Activated CD8-positive, alpha-beta memory T cell treated with anti-CD3 and anti-CD28 coated beads for 4 hours (primary cell): ENCODE measurements at places on chromosomes 12 and 14.

- no peak for DNase-seq
These were observed 1003.7 kb downstream of the GALC start for GRCh38 chr14:86989285-86989684.

DNA sequence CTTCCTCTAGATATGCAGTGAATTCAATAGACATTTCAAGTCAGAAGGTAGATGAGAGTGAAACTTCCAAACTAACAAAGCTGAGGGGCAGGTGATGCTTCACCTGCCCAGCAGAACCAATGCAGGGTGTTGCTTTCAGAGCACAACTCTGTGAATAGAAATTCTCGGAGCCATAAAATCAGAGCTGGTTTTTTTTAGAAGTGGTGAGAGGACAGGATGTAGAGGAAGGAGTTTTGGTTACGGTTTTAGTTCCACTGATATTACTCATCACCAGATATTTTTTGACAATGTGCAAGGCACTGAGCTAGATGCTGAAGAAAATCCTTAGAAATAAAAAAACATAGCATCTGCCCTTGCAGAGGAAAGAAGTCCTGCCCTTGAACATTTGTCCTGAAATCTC is 62.2 kb downstream of the BMP4 start:
- DNase-seq, result no peak

- no peak for DNase-seq
These were observed 36.6 kb upstream of the LTBP2 start for GRCh38 chr14:74648601-74649000.

DNA sequence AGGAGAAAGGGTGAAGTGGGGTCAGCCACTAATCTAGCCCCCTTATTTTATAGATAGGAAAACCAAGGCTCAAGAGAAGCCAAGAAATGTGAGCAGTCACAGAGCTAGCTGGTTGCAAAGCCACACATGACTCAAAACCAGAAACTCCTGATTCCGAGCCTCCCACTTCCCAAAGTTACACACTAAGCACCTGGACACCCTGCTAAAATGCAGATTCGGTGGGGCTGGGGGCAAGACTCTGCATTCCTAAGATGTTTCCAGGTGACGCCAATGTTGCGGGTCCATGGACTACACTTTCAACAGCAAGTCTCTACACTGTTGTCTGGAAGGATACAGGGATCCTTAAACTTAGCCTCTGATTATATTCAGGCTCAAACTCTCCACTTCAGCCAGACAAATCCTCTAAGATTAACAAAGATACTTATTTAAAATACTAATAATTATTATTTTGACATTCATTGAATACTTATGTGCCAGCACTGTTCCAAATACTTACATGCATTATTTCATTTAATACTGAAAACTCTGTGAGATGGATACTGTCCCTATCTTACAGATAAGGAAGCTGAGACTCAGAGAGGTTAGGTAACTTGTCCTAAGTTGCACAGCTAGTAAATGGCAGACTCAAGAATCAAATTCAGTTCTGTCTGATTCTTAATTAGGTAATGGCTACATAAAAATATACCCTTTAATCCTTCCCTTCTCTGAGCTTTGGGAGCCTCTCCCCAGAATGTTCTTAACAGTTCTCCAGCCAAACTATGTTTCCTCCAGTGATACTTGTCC is 81.4 kb downstream of the CRACR2A start:
- DNase-seq, result no peak

DNA sequence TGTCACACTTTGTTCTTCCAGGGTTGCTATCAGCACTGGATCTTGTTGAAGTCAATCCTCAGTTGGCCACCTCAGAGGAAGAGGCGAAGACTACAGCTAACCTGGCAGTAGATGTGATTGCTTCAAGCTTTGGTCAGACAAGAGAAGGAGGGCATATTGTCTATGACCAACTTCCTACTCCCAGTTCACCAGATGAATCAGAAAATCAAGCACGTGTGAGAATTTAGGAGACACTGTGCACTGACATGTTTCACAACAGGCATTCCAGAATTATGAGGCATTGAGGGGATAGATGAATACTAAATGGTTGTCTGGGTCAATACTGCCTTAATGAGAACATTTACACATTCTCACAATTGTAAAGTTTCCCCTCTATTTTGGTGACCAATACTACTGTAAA is 23.7 kb downstream of the VTI1B start:
- DNase-seq, result no peak
